ENCODE measurements at places on chromosomes 11 and 22.

DNA sequence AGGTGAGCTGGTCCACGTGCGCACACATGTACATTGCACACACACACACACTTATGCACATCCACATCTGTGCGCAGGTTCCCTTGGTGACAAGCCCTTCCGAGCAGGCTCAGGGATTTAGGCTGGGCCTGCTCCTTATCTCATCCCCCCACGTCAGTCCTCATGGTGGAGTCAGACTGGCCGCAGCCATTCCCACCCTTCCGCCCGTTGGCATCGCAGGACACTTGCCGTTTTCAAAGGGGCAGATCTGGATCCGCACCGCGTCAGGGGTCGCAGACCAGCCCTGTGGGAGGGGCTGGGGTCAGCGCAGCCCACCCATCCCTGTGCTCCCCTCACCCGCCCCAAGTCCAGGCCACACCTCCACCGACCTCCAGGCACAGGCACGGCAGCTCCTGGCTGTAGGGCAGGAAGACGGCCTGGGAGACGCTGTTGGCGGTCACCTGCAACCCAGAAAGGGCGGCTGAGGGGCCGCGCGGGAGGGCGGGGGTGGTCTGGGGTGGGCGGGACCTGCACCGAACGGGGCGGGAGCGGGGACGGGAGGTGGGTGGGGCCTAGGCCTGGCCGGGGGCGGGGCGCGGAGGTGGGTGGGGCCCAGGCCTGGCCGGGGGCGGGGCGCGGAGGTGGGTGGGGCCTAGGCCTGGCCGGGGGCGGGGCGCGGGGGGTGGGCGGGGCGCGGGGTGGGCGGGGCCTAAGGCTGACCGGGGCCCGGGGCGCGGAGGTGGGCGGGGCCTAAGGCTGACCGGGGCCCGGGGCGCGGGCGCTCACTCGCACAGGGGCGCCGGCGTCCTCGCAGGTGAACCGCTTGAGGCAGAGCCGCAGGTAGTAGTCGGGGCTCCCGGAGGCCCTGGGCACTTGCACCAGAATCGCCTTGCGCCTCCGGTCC is 13.3 kb downstream of the IL17REL start:
- DNase-seq, result no peak

- no peak for DNase-seq
Observed at GRCh38 chr11:62601122-62601371, 618 bp downstream of the MTA2 start.

- DNase-seq, result no peak
Observed at GRCh38 chr22:47569389-47570299, 807.2 kb downstream of the TBC1D22A start.

- DNase-seq, result no peak
Observed at GRCh38 chr11:66850588-66851238, 6.2 kb upstream of the LRFN4 start.

GRCh38 chr11:74370123-74370522 is 28.1 kb downstream of the PGM2L1 start:
- DNase-seq, result no peak

- no peak for DNase-seq
Observed at GRCh38 chr11:24723231-24723630, 226.4 kb downstream of the LUZP2 start.

- DNase-seq, result no peak
Observed at GRCh38 chr22:45678961-45679912, 7.6 kb downstream of the ATXN10 start.

- no peak for DNase-seq
Observed at GRCh38 chr11:116240710-116241109, 532.1 kb downstream of the BUD13 start.

DNA sequence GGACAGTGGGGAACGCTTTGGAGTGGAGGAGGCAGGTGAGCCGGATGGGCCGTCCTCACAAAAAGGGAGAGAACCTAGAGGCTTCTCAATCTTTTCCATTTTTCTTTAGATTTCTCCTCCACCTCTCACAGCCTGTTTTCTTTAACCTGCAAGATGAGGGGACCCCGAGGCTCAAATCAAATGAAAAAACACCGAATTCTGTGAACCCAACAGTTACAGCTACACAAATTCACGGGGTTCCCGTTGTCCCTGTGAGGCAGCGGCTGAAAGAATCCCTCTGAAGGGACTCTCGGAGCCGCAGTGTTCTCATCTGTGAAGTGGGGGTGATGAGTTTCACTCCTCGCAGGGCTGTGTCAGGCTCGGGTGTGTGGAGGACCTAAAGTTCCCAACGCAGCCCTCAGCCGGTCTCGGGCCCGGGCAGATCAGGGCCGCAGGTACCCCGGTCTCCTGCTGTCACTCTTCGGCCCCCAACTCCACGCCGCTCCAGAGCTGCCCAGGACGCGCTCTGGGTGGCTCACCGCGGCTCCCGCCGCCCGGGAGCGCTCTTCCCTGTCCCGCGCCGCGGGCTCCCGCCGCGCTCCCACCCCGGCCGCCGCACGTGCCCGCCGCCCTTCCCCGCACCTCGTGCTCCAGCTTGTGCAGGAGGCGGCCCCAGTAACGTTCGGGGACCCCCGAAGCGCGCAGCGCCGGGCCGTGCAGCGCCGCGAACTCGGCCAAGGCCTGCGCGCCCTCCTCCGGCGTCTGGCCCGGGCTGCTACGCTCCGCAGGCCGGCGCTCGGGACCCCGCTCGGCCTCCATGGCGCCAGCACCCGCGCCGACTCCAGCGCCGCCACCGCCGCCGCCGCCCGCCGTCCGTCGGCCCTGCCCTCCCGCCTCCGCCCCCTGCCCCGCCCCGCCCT is at the start of gene TTLL12:
Gene TTLL12, minus strand, starts transcription at position 863 of the 899 bp plus-strand sequence. Its CDS starts 65 bp downstream, at position 798.
- DNase-seq, result no peak

DNA sequence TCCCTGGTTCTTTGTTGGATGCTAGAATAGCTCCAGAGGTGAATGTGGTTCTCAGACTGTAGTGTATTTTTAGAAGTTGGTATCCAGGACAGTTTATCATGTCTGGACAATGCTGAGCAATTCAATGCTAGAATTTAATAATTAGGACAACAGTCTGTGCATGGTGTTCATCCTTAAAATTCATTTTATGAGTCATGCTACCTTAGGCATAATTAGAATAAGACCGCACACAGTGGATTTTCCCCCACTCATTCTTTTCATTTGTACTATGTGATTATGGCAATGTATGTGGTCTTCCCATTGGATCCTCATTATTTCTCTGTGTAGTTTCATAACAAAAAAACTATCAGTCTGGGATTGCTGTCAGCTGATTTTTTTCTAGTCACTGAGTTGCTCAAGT is 196.7 kb downstream of the ARHGAP42 start:
- no peak for DNase-seq

DNA sequence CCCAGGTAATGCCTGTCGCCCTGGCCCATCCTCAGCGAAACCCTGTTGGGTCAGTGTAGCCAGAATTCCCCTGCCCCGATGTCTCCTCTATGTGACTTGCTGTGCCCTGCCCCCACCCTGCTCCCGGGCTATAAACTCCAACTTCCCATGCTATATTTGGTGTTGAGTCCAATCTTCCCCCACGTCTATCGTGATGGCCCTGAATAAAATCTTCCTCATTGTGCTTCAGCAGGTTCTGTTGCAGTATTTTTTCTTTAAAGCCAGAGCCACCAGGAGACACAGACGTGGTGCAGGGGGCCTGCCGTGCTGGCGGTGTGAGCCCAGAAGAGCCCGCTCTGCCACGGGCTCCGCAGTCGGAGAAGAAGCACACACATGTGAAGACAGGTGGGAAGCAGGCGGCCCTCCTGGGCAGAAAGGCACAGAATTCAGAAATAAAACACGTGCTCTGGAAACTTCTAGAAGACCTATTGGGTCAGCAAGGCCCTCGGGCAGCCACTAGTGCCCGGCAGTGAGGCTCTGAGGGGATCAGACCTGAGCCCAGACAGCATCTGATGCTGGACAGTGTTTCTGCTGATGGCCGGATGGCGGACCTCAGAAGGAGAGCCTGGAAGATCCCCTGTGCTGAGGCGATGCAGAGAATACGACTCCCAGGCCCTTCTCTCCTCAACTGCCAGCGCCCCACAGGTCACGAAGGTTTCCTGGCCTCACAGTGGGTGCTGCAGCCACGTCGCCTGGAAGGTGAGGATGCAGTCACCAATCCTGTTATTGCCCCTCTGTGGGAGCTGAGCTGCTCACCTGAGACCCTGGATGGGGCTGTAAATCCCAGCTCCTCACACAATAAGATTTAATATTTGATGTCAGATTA is 501.9 kb downstream of the BRD1 start:
- DNase-seq, result no peak

- DNase-seq, result no peak
Observed at GRCh38 chr11:20160425-20161229, at the start of gene DBX1. Gene DBX1 (minus strand): TSS chr11:20160475. CDS start chr11:20160324, 151 bp downstream.

GRCh38 chr22:42978453-42979103 is 36.4 kb downstream of the PACSIN2 start:
- DNase-seq, result no peak

- no peak for DNase-seq
Observed at GRCh38 chr11:59172345-59173079, 580 bp downstream of the DTX4 start.

- no peak for DNase-seq
Observed at GRCh38 chr22:48981371-48982061, 846.2 kb downstream of the BRD1 start.

DNA sequence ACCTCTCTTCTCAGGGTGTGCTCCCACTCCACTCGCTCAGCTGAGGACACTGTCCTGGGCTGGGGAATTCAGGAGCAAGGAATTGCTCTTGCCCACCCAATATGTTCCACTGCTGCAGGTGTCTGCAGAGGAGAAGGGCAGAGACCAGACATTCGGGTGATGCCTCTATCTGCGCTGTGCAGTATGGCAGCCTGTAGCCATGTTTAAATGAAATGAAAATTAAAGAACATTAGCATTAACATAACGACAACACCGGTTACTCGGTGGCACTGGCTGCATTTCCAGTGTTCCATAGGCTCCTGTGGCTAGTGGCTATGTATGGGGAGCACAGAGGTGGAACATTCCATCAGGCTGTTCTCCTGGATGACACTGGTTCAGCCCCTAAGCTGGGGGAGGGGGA is 104.4 kb downstream of the NECTIN1 start:
- DNase-seq, result no peak

- no peak for DNase-seq
Observed at GRCh38 chr11:2215561-2216399, 44.2 kb upstream of the TH start.

DNA sequence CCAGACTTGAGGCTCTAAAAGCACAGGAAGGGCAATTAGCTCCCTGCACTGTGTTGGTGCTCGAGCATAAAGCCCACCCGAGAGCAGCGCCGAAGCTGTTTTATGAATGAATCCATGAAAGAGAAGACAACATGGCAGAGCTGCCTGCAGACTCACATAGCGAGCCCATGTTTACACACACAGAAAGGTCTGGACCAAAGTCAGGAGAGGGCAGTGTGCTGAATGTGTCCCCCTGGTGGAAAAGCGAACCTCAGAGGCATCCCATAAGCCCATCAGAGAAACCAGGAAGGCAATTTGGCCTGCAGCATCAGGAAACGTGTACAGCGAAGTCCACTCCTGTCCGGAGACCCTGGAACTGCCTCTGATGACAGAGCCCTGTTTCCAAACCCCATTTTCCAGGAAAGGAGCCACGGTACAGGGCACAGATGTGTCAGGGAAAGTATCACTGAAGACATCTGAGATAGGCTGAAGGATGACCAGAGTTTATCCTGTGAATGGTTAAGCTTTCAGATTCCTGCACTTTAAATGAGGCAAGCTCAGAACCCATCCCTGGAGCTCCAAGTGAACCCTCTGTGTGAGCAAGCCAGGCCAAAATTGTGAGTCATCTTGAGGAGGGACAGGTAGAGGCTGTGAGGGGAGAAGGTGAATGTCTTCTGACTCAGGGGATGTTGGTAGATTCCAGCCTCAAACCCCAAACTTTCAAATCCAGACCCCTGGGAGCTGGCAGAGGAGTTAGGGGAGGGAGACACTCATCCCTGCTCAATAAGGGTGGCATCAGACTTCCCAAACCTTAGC is 36.9 kb downstream of the CHRDL2 start:
- DNase-seq, result no peak

GRCh38 chr11:368414-369335 is 624 bp upstream of the B4GALNT4 start:
- DNase-seq, result no peak

DNA sequence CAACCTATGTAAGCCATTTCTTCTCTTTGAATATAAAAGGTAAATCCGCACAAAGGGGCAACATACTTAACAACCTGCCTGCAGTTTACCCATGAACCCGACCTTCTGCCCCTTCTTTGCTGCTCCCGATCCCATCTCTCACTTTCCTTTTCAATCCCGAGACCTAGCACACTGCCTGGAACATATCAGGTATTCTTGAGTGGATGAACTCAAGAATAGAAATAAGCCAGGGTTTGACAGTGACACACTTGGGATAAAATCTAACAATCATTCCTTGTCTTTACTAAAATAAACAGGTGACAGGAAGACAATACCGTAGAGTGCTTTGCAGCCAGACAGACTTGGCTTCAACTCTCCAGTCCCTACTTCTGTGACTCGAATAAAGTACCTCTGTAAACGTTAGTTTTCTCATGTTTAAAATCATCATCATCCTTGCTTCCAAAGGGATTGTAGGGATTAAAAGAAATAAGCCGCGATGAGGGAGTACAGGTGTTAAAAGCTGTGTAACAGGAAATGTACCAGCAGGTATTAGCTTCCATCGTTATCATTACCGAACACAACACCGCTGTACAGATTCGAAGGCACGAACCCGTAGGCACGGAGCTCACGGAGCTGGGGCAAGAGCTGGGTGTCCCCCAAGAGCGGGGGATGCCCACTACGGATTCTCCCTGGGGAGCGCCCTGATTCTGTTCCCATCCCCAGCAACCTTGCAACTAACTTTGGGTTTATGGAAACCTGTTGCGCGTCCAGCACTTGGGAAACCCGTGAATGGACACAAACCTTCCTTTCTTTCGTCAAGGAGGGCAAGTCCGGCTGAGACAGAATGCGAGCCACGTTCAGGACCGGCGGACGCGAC is 720 bp downstream of the UFD1 start:
- DNase-seq, result no peak

- no peak for DNase-seq
Observed at GRCh38 chr11:3671334-3672254, at the start of gene CHRNA10. Gene CHRNA10 (minus strand): TSS chr11:3671384. CDS start chr11:3671312, 72 bp downstream.
